ENCODE measurements at places on chromosomes 5 and 9.

DNA sequence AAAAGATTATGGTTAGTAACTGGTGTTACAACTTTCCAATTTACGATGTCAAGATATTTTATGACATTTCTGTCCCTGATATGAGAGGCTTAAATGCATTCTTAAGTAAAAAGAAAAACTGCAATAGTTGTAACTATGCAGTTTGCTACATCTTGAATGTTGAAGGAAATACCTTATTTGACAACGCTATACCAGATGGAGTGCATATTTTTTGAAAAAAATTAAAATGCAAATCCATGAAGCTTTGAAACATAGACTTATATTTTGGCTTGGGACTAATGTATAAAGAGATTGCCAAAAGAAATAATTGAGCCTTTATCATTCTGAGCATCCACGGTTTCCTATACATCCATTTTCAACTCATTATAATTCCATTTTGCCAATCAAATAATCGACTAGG lies 579.4 kb downstream of the TAF11L14 start:
- no peak for DNase-seq

- DNase-seq: no peak
These were observed 494.1 kb upstream of the TUSC1 start for GRCh38 chr9:26172301-26172700.

GRCh38 chr9:136002881-136003280 lies 41.7 kb upstream of the UBAC1 start:
- no peak for DNase-seq

DNA sequence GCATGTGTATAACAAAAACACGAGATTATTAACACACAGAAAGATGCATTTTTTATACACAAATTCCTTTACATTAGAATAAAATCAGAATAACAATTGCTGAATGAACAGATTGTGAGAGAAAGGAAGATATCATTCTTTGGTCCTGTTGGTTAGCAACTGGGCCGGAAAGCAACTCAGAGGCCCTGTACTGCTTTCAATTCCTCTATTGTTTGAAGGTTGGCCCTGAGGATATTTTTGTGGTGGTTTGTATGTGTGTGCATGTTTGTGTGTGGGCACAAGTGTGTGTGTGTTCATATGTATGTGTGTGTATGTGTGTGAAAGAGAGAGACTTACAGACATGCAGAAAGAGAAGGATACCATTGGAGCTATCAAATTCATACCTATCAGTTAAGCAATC lies 356.8 kb upstream of the DMAC1 start:
- DNase-seq: no peak

DNA sequence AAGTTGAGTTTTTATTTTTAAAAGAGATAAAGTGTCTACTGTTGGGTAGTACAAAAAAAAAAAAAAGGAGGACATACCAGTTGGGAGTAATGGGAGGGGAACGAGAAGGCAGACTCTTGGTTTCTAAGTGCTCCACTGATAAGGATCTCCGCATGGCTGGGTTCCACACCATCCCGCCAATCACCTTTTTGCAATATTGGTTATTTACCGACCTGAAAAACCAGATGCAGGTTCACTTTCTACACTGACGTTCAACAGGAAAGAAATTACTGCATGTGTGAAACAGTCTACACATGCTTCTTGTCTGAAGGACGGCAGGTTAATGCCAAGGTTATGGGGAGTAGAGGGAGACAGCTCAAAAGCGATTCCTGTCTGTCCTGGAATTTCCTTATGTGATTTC lies 75.5 kb downstream of the PTPN3 start:
- DNase-seq: no peak

DNA sequence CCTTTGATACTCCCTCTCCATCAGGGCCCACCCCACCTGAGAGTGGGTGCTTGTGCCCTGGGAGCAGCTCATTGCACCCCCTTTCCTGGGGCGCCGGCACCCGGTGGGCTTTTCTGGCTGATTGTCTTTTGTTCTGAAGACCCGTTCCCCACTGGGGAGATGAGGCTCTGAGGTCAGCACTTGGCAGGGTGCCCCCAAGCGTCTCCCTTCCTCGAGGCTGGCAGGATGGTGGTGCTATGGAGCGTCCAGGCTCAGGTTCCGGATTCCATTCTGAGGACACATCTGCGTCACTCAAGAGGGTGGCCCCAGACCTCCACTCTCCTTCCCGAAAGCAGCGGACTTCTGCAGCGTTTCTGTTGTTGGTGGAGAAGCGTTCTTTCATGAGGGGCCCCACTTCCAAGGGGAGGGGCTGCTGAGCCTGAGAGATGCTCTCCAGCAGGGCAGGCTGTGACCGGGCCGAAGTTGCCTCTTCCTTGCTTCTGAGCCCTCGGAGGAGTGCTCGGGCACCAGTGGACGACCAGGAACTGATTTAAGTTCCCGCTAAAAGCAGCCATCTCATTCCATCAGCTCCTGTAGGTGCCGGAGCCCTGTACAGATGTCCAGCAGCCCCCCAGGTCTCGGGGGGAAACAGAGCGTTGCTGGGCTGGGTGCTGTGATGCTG lies 42.2 kb downstream of the COL5A1 start:
- DNase-seq: no peak

GRCh38 chr5:168426007-168426863 lies 60.0 kb upstream of the RARS1 start:
- no peak for DNase-seq

- DNase-seq: no peak
These were observed 27.9 kb upstream of the CEP72 start for GRCh38 chr5:584216-584615.

- no peak for DNase-seq
These were observed 6.9 kb downstream of the OTULIN start for GRCh38 chr5:14671414-14671813.

DNA sequence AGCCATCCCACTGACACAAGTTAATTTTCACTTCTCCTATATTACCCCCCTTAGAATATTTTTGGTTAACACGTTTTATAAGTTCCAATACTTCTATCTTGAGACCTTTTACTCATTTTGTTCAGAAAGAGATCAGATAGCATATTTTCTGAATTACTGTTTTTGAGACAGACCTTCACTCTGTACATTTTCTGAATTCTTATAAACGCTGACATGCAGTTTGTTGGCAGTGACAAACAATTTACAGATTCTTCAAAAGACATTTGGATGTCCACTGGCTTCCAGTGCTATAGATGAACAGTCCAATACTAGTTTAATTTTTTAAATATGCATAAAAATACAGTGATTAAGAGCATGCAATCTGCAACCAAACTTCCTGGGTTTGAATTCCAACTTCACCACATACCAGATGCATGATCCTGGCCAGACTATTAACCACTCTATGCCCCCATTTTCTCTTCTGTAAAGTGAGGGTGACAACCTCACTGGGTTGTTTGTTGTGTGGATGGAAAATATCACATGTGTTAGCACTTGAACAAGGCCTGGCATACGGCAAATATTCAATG lies 142.1 kb downstream of the AGTPBP1 start:
- no peak for DNase-seq

DNA sequence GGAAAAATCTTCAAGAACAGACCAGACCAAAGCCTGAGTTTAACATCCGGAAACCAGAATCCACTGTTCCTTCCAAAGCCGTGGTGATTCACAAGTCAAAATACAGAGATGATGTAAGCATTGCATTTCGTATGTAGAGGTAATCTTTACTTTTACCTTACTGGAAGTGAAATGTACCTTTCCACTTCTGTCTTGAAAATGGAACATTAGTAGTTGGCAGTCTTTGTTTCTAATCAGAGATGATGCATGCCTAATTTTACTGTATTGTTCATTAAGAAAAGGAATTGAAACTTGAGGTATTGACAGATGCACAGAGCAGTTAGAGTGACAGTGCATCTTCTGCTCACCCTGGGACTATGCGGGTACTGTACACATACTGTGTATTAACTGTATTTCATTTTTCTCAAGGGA lies 34.6 kb downstream of the HABP4 start:
- DNase-seq: no peak

GRCh38 chr5:63233911-63234310 lies 655.3 kb downstream of the LRRC70 start:
- no peak for DNase-seq

DNA sequence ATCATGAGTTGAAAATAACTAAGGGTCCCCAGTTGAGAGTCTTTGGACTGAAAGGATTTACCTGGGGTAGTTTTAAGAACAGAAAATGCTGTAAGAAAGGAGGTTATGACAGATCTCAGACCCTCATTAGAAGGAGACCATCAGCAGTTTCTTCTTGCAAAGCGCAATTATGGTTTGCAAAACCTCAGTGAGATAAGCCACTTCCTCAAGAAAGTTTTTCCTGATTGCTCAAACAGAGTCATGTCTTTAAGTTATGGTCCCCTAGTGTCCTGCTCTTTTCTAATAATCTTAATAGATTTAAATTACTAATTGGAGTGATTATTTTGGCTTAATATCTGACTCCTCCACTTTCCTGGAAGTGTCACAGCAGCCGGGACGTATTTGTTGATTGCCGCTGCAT lies 293.2 kb upstream of the KLF4 start:
- no peak for DNase-seq

DNA sequence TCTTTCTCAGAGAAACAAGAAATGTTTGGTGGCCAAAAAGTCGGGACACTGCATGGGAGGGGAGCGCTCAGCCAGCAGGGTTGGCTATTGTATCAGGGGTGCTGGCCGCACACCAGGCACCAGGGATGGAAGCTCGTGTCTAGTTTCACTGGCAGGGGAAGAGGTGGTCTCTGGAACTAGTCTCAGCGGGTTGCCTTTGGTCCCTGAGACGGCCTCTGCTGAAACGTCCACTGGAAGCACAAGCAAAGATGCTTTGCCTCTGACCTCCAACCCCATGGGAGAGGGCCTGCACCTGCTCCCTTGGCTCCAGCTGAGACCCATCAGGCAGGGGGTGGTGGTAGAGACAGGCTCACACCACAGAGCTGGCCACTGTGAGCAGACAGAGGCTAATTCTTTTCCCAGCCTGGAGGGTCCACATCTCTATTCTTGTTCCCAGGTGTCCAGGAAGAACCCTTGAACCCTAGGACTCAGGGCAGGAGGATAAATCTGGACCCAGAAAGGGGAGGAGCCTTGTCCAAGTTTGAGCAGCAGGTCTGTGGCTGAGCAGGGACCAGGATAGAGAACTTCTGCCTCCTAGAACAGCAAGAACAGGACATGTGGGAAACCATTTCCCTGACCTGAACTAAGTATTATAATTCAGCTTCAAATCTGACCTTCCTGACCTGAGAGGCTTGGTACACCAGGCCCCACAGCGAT lies 102.6 kb downstream of the RGS3 start:
- no peak for DNase-seq

- DNase-seq: no peak
These were observed 220.2 kb downstream of the AUH start for GRCh38 chr9:91141407-91141965.

DNA sequence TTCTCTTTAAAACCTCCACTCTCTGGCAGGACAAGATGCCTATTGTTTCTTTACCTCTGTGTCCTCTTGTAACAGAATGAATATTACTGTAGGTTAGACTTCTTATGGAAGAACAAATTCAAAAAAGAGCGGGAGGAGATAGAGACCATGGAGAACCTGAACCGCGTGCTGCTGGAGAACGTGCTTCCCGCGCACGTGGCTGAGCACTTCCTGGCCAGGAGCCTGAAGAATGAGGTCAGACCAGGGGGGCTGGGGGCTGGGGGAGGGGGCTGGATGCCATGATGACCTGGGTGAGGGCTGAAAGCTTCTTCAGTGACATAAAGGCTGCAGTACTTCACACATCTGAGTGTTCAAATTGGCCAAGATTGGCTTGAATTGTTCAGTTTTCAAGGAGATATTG lies 61.4 kb downstream of the CFAP90 start:
- DNase-seq: no peak

- no peak for DNase-seq
These were observed 192.3 kb downstream of the TLE1 start for GRCh38 chr9:81497091-81497490.

GRCh38 chr5:81363093-81363871 lies 30.7 kb downstream of the ACOT12 start:
- DNase-seq: no peak

GRCh38 chr5:80205846-80206245 lies 50.0 kb downstream of the SERINC5 start:
- DNase-seq: no peak

GRCh38 chr9:105151686-105151995 lies 92.8 kb upstream of the SLC44A1 start:
- no peak for DNase-seq

DNA sequence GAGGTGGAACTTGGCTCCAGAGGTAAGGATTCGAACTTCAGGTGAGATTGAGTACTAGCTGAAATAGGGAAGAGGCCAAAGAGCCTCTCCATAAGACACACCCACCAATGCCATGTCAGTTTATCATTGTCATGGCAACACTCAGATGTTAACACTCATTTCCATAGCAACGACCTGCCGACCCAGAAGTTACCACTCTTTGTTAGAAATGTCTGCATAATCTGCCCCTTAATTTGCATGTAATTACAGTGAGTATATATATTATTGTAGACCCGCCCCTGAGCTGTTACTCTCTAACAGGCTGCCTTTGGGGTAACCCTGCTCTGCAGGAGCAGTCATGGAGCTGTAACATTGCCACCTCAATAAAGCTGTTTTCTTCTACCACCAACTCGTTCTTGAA lies 10.2 kb upstream of the NTRK2 start:
- no peak for DNase-seq

GRCh38 chr5:174818430-174818829 lies 94.0 kb downstream of the MSX2 start:
- no peak for DNase-seq

- no peak for DNase-seq
These were observed 33.1 kb downstream of the DBH start for GRCh38 chr9:133669182-133669801.

DNA sequence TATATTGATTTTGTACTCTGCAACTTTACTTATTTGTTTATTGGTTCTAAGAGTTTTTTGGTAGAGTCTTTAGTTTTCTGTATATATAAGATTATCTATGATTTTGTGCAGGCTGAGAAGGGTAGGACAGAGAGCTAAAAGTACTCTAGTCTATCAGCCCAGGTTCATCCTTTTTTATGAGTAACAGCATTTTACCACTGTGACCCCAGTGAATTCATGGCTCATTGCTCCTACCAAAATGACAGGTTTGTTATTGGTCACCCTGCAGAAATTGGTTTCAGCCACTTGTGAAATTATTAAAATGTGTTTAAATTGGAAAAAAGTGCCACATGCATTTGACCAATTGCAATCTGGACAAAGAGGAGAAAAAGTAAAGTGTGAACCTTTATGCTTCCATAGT lies 421.4 kb upstream of the DAB2 start:
- no peak for DNase-seq

- no peak for DNase-seq
These were observed 72.3 kb downstream of the ZNF366 start for GRCh38 chr5:72434781-72435437.

DNA sequence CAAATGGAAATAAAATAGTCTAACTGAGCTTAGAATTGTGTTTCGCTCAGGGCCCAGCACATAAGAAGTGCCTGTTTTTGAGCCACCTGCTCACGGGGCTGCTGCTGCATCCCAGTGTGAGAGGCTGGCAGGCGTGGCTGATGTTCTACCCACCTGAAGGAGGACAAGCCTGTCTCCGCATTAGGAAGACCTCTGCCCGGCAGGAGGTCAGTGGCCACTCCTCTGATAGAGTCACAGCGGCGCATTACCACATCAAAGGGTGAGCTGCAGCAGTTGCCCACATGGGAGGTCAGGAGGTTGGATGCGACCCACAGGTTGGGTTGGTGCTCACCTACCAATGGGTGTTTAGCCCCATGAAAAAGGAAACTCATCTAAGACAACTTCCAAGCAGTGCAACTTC lies 3.7 kb upstream of the SLC6A7 start:
- DNase-seq: no peak
